ENCODE measurements at places on chromosomes 7 and 10.

- no peak for DNase-seq
These were observed 410.0 kb upstream of the MGMT start for GRCh38 chr10:129056734-129057689.

GRCh38 chr7:133609806-133610205 is 356.9 kb downstream of the EXOC4 start:
- no peak for DNase-seq

DNA sequence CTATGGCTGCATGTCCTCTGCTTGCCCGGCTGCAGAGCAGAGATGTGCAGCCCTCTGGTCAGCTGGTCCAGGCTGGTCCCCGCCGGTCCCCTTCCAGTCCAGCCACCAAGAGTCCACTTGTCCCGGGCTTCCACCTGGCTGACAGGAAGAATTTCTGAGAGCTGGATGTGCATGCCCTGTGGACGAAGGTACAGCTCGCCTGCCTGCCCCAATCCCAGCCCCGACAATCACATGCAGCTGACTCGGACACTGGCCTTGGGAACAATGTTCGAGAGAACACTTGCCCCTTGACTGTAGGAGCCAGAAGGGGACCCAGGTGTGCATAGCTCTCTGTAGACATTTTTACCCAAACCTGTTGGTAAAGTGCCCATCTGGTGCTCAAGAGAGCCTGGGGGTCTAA is 11.8 kb downstream of the AVPI1 start:
- no peak for DNase-seq

GRCh38 chr7:81693894-81694293 is 76.0 kb downstream of the HGF start:
- DNase-seq: no peak

GRCh38 chr7:26705567-26705966 is 158.8 kb downstream of the SKAP2 start:
- no peak for DNase-seq

- DNase-seq: no peak
These were observed 8.8 kb downstream of the MXI1 start for GRCh38 chr10:110216240-110216639.

DNA sequence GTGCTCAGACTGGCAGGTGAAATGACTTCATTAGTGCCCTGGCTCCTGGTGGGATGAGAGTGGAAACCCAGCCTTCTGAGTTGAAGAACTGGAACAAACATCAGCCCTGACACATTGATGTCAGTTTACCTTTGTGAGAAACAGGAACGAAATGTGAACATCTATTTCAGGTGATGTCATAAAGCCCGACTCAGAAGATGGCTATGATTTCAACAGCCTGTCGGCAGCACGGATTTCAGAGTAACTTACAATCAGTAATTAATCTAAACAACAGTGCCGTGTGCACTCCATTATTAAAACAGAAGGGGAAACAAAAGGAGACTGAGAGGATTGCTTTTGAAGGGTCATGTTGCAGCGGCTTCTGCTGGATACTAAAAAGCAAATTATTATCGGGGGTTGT is 243.2 kb downstream of the FRMD4A start:
- no peak for DNase-seq

DNA sequence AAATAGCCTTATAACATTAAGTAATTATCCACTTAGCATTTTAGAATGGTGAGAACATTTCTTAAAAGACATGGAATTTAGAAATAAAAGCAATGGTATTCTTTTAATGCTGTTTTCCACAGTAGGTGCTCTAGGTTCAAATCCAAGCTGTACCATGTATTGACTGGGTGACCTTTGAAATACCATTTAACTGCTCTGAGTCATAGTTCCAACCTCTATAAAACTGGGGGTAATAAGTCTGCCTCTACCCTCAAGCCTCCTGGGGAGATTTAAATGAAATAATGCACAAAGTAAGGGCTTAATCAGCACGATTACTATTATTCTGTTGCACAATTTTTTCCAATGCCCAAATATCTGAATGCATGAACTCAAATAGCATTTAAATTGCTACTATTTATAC is 236.4 kb upstream of the CCDC6 start:
- no peak for DNase-seq

GRCh38 chr10:34677591-34677990 is 137.5 kb downstream of the PARD3 start:
- no peak for DNase-seq

DNA sequence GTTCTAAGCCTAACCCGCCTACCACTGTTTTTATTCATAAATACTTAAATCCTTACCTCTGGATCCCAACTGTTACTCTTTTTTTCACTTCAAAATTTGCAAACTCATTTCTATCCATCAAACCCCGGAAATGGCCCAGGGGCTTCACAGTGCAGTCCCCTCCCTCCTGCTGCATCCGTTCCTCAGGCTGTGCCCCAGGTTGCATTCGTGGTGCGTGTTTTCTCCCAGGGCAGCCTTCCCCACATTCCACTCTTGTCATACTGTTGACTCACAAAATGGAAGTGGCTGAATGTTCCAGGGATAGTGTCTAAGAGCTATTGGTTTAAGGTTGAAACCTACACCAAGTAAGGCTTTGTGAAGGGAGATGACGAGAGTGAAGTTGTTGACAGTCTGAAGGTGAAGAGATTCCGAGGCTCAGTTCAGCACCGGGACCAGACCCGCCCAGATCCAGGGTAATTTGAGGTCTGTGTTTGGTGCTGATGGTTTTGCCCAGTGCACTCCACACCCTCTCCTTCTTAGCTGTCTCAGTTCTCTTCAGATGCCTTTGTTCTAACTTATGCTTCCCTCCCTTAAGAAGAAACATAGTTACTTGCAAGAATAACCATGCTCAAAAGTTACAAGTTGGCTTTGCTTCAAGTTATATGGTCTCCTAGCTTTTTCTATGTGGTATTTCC is 7.7 kb downstream of the INSIG1 start:
- no peak for DNase-seq

- DNase-seq: peak; percentile 29
These were observed 9.9 kb upstream of the PSMG3 start for GRCh38 chr7:1579481-1580421.

- DNase-seq: peak; percentile 20
These were observed 1.6 kb downstream of the HOXA13 start for GRCh38 chr7:27198138-27198841.

GRCh38 chr7:108001764-108002725 is 916 bp downstream of the LAMB1 start:
- DNase-seq: no peak

- DNase-seq: no peak
These were observed 25.1 kb upstream of the ZNF273 start for GRCh38 chr7:64877714-64878610.

- DNase-seq: no peak
These were observed 154.7 kb downstream of the PON1 start for GRCh38 chr7:95169678-95170077.

DNA sequence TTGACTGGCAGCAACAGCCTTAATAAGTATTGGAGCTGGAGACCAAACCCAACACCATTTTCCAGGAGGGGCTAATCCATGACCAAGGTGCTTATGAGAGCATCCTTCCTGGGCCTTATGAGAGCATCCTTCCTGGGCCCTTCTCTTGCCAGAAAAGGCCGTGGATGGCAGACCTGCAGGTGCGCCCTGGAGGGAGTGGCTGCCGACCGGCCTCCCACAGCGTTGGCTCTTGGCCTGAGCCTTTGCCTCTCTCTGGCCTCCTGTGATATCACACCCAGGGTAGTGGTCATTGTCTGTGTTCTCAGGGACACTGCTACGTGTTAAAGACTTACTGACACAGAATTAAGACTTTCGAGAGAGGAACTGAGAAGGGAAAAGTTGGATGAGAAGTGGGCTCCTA is 22.3 kb upstream of the NUDCD3 start:
- DNase-seq: no peak

DNA sequence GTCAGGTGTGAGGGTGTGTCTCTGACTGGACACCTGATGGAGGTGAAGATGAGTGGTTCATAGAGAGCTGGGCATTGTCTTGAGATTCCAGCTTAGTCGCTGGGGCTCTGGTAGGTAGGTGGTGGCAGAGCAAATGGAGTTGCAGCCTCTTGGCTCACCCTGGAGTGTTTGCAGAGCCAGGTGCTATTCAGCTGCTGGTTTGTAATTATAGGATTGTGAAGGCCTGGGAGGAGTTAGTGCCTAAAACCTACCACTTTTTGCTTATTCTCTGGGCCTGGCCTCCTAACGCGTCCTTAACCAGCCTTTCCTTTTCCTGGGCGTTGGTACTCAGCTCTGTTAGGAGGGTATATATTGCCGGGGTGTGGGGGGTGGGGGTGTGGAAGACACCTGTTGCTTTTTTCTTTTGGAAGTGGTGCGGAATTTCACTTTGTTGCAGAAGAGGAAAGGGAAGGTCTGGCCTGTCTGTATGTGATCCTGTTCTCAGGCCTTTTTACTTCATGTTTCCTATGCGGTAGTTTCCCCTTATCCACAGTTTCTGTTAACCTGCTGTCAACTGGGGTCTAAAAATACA is 3.2 kb downstream of the PPRC1 start:
- peak; percentile 28 for DNase-seq

DNA sequence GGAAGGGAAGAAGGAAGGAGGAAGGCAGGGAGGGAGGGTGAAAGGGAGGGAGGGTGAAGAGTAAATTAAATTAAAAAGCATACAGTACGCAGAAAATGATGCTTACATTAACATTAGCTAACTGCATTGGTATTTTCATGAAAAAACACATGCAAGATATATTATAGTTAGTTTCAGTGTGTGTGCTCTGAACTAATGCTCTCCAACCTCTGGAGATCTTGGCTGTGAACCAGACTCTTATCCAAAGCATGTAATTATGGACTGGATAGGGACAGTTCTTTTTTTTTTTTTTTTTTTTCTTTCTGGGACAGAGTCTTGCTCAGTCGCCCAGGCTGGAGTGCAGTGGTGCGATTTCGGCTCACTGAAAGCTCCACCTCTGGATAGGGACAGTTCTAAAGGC is 357.0 kb downstream of the FRMD4A start:
- DNase-seq: no peak

DNA sequence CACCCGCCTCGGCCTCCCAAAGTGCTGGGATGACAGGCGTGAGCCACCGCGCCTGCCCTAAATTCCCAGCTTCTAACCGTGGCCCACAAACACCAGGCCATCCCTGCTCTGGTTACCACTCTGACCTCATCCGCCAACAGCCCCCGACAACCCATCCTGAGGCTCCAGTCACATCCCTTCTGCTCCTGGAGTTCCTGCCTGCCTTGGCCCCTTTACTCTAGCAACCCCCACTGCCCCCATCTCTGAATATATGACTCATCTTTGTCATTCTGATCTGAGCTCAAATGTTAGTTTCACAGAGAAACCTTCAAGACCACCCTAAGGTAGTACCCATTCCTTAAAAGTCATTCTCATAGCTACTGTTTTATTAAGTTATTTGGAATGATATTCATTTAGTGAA is 26.6 kb downstream of the RHEB start:
- DNase-seq: no peak

GRCh38 chr7:101386558-101387231 is 24.0 kb downstream of the COL26A1 start:
- DNase-seq: no peak

DNA sequence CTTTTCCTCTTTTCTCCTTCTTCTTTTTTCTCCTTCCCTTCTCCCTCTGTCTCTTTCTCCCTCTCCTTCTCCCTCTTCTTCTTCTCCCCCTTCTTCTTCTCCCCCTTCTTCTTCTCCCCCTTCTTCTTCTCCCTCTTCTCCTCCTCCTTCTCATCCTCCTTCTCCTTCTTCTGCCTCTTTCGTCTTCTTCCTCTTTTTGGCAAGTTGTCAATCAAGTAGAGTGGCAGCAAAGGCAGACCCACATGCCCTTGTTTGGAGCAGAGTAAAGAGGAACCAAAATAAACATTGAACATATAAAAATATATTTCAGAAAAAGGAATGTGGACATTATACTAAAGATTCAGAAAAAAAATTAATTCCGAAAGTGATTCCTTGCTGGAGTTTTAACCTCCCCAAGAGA is 59.6 kb upstream of the ZNF33B start:
- no peak for DNase-seq

DNA sequence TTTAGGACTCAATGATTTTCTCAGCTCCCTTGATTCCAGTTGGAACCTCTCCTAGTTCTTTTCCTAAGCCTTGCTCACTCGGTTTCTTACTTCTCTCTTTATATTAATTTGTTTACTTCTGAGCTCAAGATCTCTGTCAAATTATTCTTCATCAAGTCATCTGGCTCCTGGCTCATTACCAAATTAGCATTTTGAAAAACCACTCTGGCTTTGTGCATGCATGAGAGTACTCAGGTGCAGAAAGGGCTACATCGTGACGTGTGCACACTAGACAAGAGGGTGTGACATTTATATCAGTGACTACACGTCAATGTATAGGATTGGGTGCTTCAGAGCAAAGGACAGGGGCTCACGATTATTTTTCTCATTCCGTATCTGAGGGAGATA is 645.7 kb upstream of the DPP6 start:
- DNase-seq: no peak

DNA sequence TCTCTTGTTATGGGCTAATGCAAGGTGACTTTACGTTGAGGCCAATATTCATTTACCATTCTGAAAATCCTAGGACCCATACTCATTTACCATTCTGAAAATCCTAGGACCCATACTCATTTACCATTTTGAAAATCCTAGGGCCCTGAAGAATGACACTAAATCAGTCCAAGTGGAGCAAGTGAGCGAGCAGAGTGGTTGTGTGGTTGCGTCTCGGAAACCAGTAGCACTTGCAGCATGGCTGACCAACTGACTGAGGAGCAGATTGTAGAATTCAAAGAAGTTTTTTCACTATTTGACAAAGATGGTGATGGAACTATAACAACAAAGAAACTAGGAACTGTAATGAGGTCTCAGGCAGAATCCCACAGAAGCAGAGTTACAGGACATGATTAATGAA is 6.9 kb downstream of the SAR1A start:
- DNase-seq: no peak

GRCh38 chr10:67487906-67488619 is 207.9 kb downstream of the CTNNA3 start:
- no peak for DNase-seq

DNA sequence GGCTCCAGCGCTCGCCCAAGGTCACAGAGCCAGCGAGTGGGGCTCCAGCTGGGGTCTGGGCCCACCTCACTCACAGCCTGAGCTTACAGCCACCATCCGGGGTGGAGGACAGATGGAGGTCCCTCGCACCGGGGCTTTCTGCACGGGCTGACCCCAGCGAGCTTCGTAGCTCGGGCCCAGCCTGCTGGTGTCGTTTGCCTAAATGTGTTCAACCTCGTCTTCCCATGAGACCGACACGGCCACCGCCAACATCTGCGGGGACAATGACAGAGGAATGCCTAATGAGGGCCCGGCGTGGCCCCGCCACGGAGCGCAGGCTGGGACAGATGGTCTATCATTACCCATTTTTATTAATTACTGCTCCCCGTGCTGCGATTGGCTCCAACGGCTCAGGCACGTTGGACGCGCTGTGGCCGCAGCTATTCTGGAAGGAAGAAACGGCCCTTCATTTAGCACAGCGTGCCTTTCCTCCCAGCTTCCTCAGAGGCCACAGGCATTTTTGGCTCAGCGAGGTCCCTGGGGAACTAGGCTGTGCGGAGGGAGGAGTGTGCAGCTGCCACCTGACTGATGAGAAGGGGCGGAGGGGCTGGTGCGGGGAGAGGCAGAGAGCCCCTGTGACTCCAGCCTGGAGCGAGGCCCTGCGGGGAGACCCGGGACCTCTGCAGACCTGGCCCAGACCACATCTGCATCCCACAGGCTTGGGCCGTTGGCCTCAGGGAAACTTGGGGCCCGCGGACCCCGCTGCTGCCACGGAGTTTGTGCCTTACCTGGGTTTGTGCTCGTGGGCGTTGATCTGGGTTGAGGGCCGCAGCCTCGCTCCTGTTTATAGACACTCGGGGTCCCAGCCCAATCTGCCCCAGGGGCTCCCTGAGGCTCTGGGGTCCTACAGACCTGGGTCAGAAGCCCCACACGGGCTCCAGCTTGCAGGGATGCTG is 22.9 kb upstream of the ELFN1 start:
- peak; percentile 89 for DNase-seq

GRCh38 chr10:408236-408635 is 273.0 kb downstream of the ZMYND11 start:
- no peak for DNase-seq
